Stimulated activated CD8-positive, alpha-beta memory T cell treated with anti-CD3 and anti-CD28 coated beads, Interleukin-15, amount 100 ng/mL, for 1 hour (primary cell): ENCODE measurements at places on chromosomes 16 and 17.

- DNase-seq = no peak
These were observed 23.8 kb downstream of the CEP131 start for GRCh38 chr17:81198826-81199481.

DNA sequence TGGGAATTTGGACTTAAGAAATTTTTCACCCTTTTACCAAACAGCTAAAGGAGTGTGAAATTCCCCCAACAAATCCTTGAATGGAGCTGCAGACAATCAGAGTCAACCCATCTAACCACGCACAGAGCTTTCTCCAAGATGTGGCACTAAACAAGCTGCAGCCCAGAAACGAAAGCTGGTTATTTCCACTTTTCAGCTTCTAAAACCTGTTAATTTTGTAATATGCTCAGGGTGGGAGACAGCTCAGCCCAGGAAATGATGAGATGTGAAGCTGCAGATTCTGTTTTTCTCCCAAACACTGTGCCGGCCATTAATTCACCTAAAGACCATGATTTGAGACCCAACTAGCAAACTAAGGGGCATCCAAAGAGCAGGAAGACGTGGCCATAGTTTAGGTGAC, 33.2 kb upstream of the ABR start:
- no peak for DNase-seq

DNA sequence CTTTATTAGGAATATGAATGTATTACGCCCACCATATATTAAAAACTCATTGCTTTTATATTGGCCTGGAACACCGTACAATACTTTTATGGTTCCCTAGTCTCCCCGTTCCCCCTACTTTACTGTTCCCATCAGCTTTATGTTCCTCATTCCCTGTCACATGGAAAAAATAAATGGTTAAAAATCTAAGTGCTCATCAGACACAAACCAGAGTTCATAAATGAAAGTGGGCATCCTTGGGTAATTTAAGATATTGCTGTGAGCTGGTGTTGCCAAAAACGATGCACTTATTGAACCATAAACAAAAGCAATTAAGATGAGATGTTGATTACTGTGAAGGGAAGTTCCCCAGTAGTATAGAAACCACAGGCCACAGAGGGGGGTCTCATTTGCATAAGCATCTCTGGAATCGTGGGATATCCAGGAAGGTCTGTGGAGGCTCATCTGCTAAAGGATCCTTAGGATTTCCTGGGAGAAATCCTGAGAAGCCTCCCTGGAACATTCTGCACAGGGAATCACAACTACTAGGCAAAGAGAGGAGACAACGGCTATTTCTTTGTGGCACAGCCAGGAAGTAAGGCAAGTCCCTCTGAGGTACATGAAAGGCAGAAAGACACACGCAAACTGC, 591.4 kb upstream of the CDH11 start:
- no peak for DNase-seq

DNA sequence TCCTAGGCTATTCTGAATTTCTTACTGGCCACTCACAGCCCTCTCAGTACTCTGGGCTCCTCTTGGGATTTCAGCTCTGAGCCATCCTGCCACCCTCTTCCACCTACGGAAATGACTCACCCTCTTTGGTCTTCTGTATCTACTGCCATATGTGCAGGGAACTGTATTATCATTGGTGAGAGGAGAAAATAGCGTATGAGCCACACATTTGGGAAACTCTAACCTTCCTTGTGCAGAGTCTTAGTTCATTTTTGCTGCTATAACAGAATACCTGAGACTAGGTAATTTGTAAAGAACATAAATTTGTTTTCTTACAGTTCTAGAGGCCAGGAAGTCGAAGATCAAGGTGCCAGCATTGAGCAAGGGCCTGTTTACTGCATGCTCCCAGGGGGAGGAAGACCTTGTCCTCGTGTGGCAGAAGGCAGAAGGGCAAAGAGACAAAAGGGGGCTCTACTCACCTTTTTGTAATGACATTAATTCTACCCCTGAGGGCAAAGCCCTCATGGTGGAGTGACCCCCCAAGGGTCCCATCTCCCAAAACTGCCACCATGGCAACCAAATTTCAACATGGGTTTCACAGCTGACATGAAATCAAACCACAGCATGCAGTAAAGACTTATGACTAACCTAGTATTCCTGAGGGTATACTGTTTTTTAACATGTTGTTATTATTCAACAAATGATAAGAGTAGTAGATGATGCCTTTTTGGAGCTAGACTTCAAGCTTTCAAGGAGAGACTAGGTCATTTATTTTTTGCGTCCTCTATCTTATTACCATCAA, 191.8 kb downstream of the PRKCA start:
- no peak for DNase-seq

DNA sequence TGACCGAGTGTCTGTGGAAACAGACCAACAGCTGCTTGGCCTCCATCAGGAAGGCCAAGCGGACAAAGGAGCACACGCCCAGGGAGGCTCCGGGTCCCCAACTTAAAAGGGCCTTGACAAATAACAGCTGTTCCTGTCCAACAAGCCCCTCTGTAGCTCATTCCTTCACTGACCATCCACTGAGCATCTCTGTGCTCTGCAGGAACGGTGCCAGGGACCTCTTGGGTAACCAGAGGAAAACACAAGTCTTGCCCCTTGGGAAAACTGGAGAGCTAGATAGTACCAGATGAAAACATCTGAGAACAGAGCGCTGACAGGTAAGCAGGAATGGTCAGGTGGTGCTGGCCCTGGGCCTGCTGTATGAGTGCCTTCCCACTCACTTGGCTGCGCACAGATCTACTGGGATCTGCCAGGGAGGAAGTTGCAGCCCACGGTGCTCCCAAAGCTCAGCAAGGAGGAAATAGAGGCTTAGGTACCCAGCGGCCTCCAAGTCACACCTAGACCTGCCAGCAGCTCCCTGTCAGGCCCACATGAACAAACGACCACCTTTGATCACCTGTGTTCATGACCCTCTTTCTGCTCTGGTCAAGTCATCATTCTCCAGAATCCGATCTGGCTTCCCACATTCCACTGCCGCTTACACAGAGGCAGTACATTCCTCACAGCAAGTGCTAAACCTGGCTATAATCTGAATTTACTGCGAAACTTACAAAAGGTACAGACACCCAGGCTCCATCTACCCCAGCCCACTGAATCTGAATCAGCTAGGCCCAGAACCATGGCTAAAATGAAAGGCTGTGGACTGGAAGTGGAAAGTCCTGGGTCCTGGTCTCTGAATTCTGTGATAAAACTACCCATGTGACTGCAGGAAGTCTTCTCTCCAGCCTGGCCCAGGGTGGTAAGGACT, 12.5 kb downstream of the DCAKD start:
- no peak for DNase-seq

DNA sequence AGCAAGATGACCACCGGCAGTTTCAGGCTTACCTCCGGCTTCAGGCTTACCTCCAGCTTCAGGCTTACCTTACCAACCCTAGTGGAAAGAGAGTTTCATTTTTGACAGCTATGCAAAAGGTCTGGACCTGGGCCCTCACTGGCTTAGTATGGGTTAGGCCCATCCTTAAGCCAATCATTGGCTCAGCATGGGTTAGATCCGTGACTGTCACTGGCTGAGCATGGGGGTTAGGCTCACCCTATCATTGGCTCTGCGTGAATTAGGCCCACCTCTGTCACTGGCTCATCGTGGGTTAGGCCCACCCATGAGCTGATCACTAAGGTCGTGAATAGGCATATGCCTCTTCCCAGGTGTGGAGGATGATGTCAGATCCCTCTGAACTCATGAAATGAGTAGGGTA, 8.1 kb downstream of the NDE1 start:
- DNase-seq = no peak

GRCh38 chr17:71188811-71189492, 931.9 kb upstream of the SOX9 start:
- DNase-seq = no peak

GRCh38 chr17:4475001-4475400, 23.7 kb upstream of the SPNS2 start:
- no peak for DNase-seq

GRCh38 chr16:57986196-57986595, 14.3 kb downstream of the ZNF319 start:
- no peak for DNase-seq

DNA sequence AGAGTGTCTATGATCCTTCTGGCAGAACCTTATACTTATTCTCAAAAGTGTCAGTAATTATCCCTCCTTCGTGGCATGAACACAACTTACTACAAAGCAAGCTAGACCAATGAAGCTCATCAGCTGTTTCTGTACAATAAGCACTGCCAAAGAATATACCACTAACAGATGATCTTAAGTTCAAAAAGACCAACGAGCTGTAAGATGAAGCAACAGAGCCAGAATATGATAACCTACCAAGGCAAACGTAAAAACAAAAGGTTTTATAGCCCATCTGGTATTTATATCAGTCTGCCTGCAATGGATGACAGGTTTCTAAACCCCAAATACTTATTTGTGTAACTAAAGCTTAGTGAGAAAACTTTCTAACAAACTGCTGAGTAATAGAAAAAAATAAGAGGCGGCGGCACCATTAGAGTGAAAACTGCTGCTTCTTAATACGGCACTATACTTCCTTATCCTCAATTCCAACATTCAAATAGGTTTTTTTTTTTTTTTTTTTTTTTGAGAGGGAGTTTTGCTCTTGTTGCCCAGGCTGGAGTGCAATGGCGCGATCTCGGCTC, 22.1 kb downstream of the NME2 start:
- DNase-seq = no peak

DNA sequence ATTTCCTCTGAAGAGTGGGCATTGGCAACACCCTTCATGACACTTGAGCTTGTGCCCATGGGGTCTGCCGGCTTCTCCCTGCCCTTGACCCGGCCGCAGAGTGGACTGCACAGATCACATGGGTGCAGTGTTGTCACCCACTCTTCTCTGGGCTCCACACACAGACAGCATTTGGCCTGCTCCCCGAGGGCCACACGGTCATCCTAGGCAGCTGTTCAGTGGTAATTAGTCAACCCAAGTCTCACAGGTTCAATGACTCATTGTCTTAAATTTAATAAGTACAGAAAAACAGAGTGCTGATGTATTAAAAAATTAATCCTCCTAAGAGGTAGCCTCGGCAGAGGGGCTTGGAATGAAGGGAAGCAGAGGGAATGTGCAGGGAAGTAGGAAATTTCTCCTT, 204.8 kb downstream of the MSI2 start:
- no peak for DNase-seq

DNA sequence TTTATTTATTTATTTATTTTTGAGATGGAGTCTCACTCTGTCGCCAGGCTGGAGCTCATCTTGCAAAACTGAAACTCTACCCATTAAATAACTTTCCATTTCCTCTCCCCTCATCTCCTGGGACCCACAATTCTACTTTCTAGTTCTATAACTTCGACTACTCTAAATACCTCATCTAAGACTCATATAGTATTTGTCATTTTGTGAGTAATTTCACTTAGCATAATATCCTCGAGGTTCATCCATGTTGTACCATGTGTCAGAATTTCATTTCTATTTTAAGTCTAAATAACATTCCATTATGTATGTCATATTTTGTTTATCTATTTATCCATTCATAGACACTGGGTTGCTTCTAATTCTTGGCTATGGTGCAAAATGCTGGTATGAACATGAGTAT, 5.1 kb upstream of the NT5M start:
- DNase-seq = no peak

- no peak for DNase-seq
These were observed 20.1 kb downstream of the MPRIP start for GRCh38 chr17:17062356-17062755.

- no peak for DNase-seq
These were observed 37.4 kb downstream of the RHBDL3 start for GRCh38 chr17:32302860-32303649.

GRCh38 chr17:55584055-55584685, 72.9 kb upstream of the SMIM36 start:
- DNase-seq = no peak

DNA sequence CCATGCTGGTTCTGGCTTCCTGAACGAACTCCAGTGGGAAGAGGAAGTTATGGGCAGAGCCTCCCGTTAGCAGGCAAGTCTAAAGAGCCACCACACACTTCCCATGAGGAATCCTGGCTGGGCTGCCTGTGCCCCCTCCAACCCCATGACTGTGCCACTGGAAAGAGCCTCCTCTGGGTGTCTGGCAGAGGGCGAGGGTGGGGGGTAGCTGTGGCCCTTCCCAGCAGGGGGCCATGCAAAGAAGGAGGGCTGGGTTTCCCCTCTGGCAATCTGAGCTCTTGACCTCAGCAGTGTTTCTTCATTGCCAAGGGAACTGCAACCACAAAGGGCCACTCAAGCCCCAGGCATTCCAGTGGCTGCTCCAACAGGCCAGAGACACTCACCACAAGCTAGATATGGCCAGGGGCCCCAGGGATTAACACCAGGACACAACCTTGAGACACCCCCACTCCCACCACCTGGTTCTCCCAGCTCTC, 1.7 kb upstream of the RRAD start:
- DNase-seq = no peak

DNA sequence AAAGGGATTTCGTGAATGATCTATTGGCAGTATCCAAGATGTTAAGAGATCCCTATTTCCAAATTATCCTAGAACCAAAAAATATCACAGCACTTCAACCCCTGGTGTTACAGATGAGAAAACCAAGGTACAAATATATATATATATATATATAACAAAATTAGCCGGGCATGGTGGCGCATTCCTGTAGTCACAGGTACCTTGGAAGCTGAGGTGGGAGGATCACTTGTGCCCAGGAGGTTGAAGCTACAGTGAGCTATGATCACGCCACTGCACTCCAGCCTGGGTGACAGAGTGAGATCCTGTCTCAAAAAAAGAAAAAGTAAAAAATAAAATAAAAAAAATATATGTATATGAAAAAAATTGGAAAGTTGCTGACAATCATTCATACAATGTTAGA, 637 bp upstream of the CLN3 start:
- no peak for DNase-seq

- no peak for DNase-seq
These were observed 284 bp upstream of the COPZ2 start for GRCh38 chr17:48037838-48038323.

DNA sequence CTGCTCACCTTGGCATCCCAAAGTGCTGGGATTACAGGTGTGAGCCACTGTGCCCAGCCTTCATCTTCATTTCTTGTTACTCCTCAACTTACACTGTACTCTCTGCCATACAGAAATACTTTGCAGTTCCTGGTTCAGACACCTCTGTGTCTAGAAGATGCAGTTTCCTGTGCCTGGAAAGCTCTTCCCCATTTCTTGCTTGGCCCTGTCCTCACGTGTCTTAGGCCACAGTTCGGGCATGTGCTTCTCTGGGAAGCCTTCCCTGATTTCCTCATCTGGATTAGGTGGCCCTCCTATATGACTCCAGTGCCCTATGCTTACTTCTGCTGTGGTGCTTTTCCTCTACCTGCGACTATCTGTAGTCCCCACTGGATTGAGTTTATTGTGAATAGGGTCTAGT, 26.5 kb upstream of the CDR2 start:
- DNase-seq = no peak

GRCh38 chr16:88317613-88317965, 65.2 kb upstream of the ZNF469 start:
- no peak for DNase-seq

- DNase-seq = no peak
These were observed 45.8 kb downstream of the ESRP2 start for GRCh38 chr16:68190081-68190480.
